ENCODE measurements at places on chromosomes 16 and 17.

- no peak for DNase-seq
- H3K36me3 ChIP-seq, result no peaks in the 10 kb centered on the region
- H3K27ac ChIP-seq, result no peak overlapping the region
- H3K4me1 ChIP-seq, result no peaks in the 10 kb centered on the region
- peaks cover 3% of the 10 kb centered on the region for H3K27me3 ChIP-seq
Observed at GRCh38 chr17:49219987-49220386, 9.5 kb downstream of the ABI3 start.

DNA sequence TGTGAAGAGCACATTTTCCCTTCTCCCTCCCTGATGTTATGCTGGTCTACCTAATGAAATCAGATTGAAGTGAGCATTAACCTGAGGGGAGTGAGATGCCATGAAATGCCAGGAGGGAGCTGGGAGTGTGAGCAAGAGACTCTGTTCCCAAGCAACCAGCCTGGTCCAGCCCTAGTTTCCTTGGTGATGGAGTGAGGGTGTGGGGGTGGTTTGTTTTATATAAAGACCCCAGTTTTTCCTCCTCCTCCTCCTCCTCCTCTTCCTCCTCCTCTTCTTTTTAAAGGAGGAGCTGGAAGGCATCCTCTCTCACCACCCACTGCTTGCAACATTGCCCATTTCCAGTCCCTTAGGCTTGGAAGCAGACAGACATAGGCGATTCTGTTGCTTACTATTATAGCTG lies 97.1 kb downstream of the DNAH3 start:
- no peaks in the 10 kb centered on the region for H3K4me1 ChIP-seq
- H3K27ac ChIP-seq, result no peak overlapping the region
- H3K36me3 ChIP-seq, result no peaks in the 10 kb centered on the region
- no peak for DNase-seq
- H3K4me3 ChIP-seq, result no peak overlapping the region
- no peaks in the 10 kb centered on the region for H3K27me3 ChIP-seq

DNA sequence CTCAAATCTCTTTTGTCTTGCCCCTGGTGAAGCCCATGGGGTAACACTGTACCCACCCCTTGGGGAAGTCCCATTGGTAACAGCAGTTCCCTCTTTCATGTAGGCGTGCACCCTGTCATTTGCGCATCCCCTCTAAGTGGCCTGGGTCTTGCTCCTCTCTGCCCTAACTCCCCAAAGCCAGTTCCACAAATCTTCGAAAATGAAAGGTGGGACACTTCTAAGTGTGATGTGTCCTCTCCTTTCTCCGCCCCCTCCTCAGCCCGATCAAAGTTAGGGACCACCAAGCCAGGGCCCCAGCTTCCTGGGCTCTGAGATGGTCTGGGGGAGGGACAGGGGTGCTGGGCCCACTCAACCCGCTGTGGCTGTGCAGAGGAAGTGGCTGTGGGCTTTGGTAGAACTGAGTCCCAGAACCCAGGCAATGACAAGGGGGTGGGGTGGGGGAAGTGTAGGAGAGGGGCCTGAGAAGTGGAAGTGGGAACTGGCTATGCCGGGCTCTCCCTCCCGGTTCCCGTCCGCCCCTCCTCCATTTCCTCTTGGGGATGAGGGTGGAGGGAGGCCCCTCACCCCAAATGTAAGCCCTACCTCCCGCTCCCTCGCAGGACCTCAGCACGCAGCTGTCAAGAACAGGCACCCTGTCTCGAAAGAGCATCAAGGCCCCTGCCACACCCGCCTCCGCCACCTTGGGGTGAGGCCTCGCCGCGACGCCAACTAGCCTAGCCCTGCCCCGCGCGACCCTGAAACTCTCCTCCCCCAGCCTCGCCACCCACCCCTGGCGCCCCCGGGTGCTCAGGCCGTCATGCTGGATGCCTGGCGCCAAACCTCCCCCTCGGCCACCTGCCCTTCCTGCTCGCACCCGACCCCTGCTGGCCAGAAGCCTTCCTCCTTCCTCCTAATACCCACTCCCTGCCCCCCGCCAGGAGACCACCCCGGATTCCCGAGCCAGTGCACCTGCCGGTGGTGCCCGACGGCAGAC lies 8.7 kb downstream of the ABI3 start:
- H3K36me3 ChIP-seq, result no peaks in the 10 kb centered on the region
- no peak overlapping the region for H3K27ac ChIP-seq
- H3K4me1 ChIP-seq, result no peaks in the 10 kb centered on the region
- peaks cover under 1% of the 10 kb centered on the region for H3K27me3 ChIP-seq
- no peak for DNase-seq

DNA sequence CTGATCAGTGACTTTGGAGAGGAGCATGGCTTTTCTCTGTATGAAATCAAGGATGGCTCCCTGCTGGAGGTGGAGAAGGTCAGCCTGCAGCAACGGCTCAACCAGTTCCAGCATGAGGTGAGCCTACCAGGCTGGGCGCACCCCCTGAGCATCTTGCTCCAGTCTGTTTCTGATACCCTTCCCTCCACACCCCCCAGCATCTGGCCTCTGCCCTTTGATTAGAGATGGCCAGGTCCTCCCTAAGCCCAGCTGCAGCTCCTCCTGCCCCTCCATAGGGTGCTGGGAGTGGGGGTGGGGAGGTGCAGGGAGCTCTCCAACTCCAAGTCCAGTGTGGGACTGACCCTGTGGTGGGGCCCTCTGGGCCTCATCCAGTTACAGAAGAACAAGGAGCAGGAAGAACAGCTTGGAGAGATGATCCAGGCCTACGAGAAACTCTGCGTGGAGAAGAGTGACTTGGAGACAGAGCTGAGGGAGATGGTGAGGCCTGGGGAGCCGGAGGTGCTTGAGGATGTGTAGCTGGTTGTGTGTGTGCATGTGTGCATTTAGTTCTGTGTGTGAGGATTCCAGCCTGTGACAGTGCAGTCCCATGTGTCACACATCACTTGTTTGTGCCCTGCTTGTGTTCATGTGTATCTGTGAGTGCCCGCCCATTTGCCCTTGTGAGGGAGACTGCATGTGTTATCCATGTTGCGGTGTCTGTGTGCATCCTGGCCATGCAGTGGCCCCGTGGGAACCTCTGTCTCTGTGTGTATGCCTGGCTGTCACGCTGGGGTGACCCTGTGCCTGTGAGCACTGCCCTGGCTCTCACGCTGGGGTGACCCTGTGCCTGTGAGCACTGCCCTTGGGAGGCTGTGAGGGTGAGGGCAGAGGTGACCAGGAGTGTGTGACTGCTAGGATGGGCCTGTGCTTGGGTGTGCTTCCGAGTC lies 3.0 kb downstream of the TBKBP1 start:
- H3K27ac ChIP-seq, result no peak overlapping the region
- H3K36me3 ChIP-seq, result peaks cover 6% of the 10 kb centered on the region
- no peaks in the 10 kb centered on the region for H3K27me3 ChIP-seq
- no peak overlapping the region for H3K4me3 ChIP-seq
- H3K4me1 ChIP-seq, result peaks cover 4% of the 10 kb centered on the region
